ENCODE measurements at places on chromosomes 3 and 15.
A peak's percentile ranks its signal among the peaks of the same experiment; 100 is the strongest.

DNA sequence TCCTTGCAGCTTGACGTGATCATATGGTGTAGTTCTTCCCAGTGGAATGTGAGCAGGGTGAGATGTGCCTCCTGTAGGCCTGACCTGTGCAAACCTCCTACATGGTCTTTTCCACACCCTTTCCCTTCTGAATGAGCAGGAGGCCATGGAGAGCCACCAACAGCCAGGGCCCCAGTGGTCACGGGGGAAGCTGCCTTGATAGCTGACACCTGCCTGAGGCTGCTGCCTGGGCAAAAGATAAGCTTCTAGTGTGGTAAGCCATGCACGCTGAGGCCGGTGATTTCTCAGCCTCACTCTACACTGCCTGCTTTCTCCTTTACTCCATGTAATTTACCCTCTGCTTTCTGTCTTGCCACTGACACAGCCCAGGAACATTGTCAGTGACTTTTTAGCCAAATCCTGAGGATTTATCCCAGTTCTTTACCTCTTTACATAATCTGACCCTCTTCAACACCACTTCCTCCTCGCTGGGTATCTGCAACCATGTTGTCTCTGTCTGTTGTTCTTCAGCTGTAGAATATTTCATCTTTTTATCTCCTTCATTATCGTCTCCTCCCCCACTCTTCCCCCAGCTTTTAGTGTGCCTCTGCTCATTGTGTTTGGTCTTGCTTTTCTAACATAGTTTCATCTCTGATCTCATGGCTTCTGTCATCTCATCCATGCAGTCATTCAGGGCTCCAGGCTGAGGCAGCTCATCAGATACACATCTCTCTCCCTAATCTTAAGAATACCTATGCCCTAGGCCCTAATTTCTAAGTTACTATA lies 11.2 kb upstream of the KBTBD12 start:
- DNase-seq = no peak

- peak; percentile 57 for DNase-seq
These were observed 646.0 kb downstream of the TUSC7 start for GRCh38 chr3:117355566-117355965.

- DNase-seq = no peak
These were observed 103.8 kb upstream of the MME start for GRCh38 chr3:154976072-154976983.

DNA sequence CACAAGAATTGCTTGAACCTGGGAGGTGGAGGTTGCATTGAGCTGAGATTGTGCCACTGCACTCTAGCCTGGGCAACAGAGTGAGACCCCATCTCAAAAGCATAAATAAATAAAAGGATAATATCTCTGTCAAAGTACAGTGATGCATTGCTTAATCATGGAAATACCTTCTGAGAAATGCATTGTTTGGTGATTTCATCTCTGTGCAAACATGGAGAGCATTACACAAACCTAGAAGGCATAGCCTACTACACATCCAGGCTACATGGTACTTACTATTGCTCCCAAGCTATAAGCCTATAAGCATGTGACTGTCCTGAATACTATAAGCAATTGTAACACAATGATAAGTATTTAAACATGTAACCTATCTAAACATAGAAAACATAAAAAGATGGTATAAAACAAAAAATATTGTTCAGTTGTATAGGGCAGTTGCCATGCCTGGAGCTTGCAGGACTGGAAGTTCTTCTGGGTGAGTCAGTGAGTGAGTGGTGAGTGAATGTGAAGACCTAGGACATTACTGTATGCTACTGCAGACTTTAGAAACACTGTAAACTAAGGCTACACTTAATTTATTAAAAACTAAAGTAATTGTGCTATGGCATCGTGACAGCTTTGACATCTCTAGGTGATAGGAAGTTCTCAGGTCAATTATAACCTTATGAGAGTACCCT lies 93.6 kb upstream of the SNRPN start:
- DNase-seq = peak; percentile 33

GRCh38 chr3:195703776-195704175 lies 17.0 kb upstream of the MUC20 start:
- DNase-seq = no peak

GRCh38 chr3:43031889-43032545 lies 52.9 kb downstream of the GASK1A start:
- DNase-seq = no peak

- DNase-seq = peak; percentile 67
These were observed 550 bp downstream of the RPP25 start for GRCh38 chr15:74955796-74956647.

DNA sequence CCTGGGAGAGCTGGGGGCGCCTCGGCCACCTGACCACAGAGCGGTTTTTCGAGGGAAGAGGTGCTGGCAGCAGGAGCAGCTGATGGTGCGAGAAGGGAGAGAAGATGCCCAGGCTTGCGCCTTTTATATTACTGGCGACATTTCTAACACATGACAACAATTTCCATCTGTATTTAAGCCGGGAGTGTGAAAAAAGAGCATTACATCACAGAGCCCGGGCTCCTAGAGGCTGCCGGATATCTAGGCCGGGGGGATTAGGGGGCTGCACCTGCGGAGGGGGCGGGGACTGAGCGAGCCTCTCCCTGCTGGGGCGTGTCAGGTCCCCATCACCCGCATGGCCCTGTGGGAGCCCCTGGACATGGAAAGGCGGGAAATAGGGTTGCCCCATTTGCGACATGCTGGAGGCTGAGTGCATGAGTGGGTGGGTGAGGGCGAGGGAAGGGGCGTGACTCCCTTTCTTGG lies 440.7 kb downstream of the MAGI1 start:
- DNase-seq = no peak

- no peak for DNase-seq
These were observed 309.4 kb downstream of the PLCL2 start for GRCh38 chr3:17194116-17194515.

- no peak for DNase-seq
These were observed 192.3 kb downstream of the PLCL2 start for GRCh38 chr3:17076940-17077605.

Measured in fibroblast of skin of back (primary cell).